Skin of body (tissue), 3 donors: ENCODE measurements at places on chromosomes 4 and X.

GRCh38 chrX:6382284-6382683 is 152.6 kb downstream of the VCX3A start:
- DNase-seq: no peak

- no peak for DNase-seq
Measured at GRCh38 chr4:168751263-168752225, 254.7 kb downstream of the PALLD start.

GRCh38 chr4:76723924-76724323 is 174.0 kb downstream of the SOWAHB start:
- DNase-seq: no peak

DNA sequence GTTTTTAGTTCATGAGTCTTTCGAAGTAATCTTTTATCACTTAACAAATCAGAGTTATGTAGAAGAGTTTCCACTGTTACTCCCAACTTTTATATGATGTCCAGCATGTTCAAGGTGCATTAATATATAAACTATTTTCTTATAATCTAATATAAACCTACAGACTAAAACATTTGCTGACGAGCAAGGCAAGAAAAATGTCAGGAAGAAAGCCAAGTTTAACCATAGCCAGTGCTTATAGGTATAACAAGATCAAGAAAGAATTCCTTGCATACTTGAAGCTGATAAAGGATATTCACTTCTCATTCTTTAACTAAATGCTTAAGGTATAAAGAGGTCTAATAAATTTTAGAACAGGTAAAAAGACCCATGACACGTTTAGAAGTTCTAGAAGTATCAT is 167.7 kb downstream of the NPNT start:
- no peak for DNase-seq

DNA sequence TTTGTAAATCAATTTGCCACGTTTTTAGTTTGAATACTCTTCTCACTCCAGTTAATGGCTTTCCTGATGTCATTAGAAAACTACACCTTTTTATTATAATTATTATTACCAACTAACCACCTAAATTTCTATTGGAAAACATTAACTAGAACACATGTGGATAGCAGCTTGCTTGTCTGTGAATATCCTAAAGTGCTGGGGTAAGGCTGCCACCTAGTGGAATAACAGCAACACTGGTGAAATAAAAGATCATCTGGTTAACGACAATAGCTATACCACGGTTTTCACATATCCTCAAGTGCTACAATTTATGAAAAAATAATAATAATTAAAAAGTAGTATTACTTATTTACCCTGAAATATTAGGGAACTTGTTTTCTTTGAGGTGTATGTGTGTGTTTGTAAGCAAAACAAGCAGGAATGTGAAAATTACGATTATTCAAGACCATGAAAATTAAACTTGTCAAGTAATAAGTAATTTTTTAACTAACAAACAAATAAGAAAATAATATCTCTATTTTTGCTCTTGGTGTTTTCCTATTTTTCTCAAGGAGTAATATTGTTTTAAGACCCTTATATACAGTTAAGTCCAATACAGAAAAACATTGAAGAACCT is 130.1 kb upstream of the TECRL start:
- DNase-seq: peak; percentile 67

- peak; percentile 27 for DNase-seq
Measured at GRCh38 chr4:126604268-126604867, 1028.4 kb upstream of the INTU start.

DNA sequence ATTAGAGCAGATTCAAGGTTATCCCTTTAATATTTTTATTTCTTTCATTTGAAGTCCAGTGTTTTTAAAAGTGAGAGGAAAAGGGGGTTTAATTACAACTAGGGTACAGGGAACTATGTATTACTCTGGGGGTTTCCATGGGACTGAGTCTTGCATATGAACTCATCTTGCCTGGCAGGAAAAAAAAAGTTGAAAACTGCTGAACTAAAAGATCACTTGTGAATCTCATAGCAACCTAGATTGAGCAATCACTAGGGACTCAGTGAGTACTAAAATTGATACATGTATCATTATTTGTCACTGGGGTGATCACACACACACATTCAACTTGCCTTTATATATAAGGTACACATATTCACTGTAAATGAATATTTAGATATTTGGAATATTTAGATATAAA is 180.7 kb upstream of the SFRP2 start:
- DNase-seq: no peak

DNA sequence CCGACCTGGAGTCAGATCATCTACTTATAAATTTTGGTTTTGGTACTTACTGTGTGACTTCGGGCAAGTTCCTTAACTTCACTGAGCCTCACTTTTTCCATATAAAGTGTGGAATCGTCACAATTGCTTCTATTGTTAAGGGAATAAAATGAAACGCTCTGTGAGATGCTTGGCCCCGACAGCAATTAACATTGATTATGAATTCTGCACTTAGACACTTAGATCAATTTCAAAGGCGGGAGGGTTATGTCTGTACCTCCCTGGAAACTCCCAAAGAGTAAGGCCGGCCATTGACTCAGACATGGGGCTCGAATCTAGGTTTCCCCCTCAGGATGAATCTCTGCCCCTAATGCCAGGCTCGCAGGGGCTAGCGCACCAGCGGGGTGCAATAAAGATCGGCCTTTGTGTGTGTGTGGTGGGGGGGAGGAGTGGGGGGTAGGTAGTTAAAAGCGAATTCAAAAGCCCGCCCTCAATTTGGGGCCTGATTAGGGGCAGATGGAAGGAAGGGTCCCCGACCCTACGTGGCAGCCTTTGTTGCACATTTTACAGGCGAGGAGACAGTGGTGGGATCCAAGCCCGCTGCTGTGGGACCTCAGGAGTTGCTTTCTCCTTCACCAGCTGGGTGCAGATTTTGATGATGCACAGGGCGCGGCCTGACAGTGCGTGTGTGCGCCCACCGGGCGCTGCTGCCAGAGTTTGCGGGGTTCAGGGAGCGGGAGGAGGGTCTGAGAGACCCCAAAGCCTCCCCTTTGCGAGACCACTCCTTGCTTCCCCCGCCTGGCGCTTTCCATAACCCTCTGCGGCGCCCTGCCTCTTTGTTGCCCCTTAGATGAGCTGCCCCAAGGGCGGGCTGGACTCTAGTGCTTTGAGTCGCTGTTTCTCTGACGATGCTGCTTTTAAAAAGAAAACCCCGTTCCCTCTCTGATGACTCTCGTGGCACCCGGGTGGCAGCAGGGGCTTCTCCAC is 9.6 kb downstream of the MSX1 start:
- no peak for DNase-seq

DNA sequence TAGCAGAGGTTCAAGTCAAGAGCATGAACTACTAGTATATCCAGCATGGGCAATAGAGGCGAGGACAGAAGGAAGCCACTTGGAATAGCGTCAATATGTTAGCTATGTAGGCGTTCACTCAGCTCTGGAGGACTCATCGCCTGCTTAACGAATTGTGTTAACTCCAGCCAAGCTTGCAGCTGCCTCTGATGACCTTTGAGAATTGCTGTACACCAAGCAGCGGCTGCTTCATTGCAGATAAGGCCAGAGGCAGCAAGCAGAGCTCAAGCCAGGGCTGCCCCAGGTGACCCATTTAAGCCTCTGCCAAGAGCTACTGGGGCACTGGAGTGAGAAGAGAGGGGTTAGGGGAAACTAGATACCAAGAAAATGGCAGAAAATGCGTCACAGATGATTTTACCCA is 160.2 kb upstream of the IGFBP7 start:
- DNase-seq: peak; percentile 8

- DNase-seq: no peak
Measured at GRCh38 chr4:139776235-139776634, 110.6 kb downstream of the MGST2 start.

DNA sequence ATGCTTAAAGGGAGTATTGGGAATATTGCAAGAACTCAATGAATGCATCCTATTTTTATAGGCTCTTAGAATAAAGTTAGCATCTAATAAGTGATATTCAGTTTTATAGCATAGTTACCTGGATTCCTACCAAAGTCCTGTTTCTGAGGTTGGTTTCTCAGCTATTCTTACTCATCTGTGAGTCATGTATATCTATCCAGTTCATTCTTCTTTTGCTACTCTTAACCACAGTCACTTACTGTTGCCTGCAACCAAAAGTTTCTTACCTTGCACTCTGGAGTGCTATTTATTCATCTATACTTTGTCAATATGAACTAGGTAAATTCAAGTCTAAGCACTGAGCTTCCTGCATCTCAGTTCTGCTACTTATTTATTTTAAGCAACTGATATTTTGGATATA is 322.5 kb downstream of the HS3ST1 start:
- DNase-seq: no peak

DNA sequence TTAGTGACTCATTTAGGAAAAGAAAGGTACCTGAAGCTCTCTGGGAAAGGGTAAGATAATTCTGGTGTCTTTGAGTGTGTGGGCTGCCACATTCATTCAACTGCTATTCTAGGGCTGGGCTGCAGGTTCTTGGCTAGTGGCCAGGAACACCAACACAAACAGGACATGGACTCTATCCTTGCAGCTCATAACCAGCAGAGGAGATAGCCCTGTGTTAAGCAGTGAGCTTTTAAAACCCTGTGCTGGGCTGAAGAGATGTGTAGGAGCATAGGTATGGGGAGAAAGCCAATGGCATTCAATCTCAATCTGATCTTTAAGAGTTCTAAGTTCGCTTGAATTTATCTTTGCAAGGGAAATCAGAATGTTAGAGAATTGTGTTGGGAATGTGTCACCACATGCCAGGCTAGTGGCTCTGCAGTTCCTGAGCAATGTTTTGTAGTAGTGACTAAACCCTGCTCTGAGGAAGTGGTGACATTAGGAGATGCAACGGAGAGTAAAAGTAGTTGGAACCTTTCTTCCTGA is 39.2 kb downstream of the SGMS2 start:
- no peak for DNase-seq

DNA sequence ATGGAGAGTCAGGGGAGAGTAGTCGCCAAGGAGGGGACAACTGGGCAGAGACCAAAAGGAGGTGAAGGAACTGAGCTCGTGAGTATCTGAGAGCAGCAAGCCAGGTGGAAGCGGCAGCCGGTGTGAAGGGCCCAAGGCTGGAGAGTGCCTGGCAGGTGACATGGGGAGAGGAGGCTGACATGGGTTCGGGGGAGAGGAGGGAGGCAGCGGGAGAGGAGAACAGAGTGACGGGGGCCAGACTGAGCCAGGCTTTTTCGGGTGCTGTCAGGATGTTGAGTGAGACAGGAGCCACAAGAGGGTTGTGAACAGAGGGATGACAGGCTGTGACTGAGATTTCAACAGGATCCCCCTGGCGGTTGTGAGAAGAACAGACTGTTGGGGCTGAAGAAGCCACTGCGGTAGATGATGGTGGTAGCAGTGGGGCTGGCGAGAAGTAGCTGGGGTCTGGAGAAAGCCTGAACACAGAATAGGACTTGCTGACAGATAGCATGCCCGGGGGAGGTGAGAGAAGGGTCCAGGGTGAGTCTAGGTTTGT is 5.7 kb downstream of the ELK1 start:
- no peak for DNase-seq

GRCh38 chr4:78292341-78292740 is 235.2 kb downstream of the FRAS1 start:
- DNase-seq: no peak

DNA sequence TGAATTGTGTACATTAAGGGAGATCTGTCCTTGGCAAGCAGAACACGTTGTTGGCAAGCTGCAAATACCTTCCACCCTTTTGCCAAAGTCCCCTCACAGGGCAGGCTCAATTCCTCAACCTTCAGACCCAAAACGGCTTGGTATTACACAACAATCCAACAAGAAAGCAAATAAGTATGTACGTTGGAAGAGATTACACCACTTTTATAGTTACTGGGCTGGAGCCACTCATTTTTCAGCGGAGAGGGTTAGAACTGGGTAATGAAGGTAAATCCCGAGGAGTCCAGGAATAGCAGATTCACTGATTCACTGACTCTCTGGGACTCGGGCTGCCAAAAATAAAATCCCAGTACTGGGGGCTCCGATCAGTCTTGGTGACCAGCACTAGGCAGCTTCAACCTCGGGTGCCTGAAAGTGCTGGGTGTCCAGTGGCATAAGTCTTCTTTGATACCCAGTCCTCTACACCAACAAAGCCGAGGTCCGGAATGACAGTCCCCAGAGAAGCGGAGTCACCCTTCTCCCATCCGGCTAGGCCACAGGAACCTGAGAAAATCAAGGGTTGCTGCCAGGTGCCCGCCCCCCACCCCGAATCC is 587 bp downstream of the TIMM8A start:
- DNase-seq: no peak

DNA sequence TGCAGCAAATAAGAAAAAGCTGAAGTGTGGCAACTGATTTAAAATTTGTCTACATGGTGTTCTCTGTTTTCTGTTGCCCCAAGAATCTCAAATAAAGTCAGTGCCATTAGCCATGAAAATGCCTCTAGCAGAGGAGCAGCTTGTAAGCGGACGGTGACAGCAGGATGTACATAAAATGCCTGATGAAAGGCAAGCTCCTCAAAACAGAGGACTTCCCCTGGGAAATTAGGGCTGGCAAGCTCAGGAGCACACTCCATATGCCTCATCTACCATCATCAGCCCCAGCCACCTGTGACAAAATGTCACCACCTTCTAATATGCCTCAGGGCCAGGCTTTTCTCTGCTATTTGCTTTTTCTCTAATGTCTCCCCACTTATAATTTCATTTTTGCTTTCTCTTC is 54.5 kb downstream of the ASB9 start:
- no peak for DNase-seq

DNA sequence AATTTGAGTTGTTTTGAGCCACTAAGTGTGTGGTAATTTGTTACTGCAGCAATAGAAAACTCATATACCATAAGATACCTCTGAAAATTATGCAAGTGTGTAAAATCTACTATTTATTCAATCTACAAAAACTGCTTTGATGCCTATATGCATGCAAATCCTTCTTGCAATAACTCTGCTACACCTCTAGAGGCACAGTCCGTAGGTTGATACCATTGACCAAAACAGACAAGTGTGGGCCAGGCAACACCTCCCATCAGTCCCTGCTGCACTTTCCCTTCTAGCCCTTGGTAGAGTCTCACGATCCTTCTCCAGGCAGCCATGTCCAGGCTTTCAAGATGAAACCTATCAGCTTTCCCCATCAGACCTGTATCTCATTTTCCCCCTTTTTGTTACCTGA is 48.8 kb upstream of the FAM9A start:
- no peak for DNase-seq

DNA sequence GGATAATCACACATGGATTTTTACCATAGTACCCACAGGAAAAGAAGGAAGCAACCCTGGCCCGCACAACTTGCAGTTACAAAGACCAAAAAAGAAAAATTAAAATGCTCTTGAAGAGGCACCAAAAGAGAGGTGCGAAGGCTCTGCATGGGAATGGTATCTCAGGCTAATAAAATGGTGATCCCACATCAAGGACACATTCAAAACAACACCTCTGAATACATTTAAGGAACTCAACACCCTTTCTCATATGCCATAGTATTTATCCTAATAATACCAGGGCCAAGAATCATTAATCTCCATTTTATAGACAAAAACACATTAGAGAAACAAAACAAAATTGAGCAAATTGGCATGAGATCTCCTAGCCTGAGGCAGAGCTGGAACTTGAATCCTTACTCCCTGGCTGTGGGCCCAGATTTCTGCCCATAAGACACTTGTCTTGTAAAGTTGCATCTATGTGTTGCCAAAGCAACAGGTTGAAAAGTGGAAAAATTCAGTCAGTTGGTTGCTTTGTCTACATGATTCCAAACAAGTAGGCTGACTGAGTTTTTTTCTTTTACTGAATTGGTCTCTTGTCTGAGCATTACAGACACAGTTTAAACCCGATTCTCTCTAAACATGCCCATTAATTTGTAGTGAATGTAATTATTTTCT is 33.5 kb downstream of the GUCY2F start:
- DNase-seq: peak; percentile 0
